Foreskin keratinocyte (primary cell): ENCODE measurements at places on chromosomes 16 and 17. TPM values are rescaled to one million over a fixed set of nuclear protein-coding genes. Genes with fewer than 3 reads are reported as not detected.

- DNase-seq, result no peak
Observed at GRCh38 chr16:85613604-85614337, 649 bp downstream of the GSE1 start.

DNA sequence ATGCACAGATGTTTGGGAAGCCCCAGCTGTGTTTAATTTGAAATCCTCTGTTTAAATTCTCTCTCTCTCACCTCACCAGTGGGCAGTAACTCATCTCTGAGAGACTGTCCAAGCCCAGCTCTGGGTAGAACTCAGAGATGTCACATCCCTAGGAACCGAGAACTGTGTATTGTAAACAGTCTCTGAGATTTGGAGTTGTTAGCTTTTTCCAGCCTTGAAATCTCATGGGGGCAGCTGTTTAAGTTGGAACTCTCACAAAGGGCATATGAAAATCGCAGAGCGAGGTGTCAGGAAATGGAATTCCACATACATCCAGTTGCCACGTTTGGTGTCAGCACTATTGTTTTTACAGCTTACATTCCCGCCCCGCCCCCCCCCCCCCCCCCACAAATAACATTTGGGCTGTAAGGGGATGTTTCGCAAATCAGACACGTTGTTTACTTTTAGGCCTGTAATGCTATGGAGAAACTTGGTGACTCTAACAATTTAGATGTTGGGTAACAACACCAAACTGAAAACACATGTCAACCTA, 34.3 kb downstream of the VPS35L start:
- no peak for DNase-seq

GRCh38 chr17:72188801-72189200, 68.0 kb downstream of the SOX9 start:
- no peak for DNase-seq

- DNase-seq, result no peak
Observed at GRCh38 chr16:56862776-56863175, 2.2 kb upstream of the SLC12A3 start.

- DNase-seq, result no peak
Observed at GRCh38 chr16:78866521-78866920, 734.0 kb downstream of the MAF start.

DNA sequence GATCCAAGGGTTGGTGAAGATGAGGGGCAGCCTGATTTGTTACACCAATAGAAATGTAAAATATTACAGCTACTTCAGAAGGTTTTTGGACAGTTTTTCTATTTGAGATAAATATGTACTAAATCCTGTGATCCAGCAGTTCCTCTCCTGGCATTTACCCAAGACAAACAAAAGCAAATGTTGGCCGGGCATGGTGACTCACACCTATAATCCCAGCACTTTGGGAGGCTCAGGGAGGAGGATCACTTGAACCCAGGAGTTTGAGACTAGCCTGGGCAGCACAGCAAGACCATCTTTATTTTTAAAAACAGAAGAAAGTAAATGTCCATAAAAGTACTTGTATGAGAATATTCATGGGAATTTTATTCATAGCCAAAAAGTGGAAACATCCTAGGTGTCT, 64.8 kb upstream of the MRC2 start:
- DNase-seq, result no peak

MT1E gene
- 438 and 932 TPM in 2 replicates for total RNA-seq

GRCh38 chr17:77222356-77222755, 81.6 kb downstream of the SEC14L1 start:
- DNase-seq, result no peak

DNA sequence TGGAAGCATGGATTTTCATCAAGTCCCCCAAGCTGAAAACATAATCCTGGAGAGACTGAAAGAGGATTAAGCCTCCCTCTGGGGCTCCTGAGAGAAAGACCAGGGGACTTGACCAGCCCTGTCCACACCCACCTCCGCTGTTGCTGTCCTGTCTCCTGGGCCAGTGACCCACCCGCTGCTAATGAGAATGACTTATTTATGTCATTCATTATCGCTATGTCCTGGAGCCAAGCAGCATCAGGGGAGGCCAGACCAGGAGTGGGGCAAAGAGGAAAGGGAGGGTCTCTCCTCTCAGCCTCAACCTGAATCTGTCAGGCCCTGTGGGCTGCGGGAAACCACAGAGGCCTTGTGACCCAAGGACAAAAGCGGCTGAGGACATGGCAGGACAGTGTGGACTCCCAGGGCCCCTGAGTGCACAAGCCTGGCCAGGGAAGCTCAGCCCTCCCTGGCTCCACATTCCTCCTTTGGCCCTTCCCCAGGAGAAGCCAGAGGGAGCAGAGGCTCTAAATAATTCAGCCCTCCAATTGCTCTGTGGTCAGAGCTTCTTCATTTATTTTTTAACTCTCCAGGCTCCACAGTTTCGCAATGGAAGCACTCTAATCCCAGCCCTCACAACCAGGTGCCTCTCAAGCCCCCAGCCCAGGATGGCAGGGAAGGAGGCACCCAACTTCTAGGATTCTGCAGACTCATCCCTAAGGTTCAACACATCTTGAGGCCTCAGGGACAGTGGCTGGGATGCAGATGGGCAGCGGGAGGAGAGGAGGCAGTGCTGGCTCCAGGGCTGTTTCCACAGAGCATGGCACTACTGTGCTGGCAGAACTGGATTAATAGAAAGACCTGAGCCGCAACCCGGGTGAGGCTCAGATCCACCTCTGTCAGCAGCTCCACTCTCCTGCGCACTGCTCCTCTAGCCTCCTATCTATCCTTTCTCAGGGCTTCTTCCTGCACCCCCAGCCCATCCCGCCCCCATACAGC, 19.1 kb downstream of the CUEDC1 start:
- DNase-seq, result no peak

DNA sequence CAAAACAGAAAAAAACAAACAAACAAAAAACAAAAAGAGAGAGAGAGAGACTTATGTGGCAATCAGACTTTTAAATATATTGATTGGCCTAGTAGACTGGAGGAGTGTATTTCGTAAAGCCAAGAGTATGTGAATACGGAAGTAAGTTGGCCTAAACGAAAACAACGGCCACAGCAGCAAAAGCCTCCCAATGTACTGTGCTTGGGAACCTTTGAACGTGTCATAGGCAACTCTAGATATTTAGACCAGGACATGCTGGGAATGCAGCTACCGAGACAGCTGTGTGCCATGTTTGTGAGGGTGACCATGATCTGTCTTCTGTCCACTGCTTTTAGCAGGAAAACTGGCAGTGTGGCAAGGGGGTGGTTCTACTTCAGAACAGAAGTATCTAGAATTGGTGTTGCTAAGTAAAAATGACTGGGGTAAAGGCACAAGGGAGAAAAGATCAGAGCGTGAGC, 7.4 kb downstream of the MAF start:
- no peak for DNase-seq

GRCh38 chr17:27621942-27622559, 8.9 kb upstream of the LGALS9 start:
- DNase-seq, result no peak

DNA sequence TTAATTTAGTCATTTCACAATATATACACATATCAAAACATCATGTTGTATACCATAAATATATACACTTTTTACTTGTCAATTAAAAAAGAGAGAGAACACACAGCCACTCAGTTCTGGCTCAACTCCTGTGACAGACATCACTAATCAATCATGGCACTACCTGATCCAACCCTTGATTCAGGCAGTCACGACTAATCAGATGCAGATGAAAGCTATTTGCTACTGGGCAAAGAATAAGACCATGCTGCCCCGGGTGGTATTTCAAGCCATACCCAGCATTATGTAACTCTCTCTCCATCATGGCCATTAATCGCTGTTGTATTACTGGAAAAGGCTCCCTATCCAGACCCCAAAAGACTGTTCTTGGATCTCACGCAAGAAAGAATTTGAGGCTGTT, 345.7 kb downstream of the HAPSTR1 start:
- DNase-seq, result no peak

- no peak for DNase-seq
Observed at GRCh38 chr16:27977966-27978365, 85.5 kb downstream of the GSG1L start.
